NCI-H2081 (cell line): ENCODE measurements at places on chromosomes 4 and X.

GRCh38 chr4:150244600-150244999 lies 166.4 kb downstream of the DCLK2 start:
- DNase-seq: peak; percentile 39

DNA sequence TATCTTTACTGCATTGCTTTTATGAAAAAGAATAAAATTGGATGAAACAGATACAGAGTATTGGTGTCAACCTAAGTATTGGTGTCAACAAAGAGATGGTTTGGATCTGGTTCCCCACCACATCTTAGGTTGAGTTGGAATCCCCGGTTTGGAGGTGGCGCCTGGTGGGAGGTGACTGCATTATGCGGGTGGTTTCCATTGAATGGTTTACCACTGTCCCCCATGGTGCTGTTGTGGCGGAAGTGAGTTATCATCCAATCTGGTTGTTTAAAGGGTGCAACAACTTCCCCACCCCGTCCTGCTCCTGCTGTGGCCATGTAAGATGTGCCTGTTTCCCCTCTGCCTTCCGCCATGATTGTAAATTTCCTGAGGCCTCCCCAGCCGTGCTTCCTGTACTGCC lies 52.8 kb upstream of the CD99 start:
- DNase-seq: no peak

DNA sequence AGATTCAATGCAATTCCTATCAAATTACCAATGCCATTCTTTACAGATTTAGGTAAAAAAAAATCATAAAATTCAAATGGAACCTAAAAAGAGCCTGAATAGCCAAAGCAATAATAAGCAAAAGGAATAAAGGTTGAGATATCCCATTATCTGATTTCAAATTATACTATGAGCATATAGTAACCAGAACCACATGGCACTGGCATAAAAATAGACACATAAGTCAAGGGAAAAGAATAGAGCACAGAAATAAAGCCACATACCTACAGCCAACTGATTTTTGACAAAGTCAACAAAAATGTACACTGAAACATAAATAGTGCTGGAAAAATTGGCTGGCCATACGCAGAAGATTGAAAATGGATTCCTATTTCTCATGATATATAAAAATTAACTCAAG lies 853.7 kb downstream of the FAT4 start:
- DNase-seq: no peak

- no peak for DNase-seq
Observed at GRCh38 chr4:84597450-84597849, 14.5 kb downstream of the CDS1 start.
